ENCODE measurements at places on chromosomes 12 and 14.

GRCh38 chr12:132430838-132431774, 58.8 kb upstream of the FBRSL1 start:
- no peak for DNase-seq

- DNase-seq: no peak
These were observed 30.0 kb downstream of the DTX1 start for GRCh38 chr12:113086249-113087164.

GRCh38 chr12:98757455-98757854, 112.4 kb downstream of the APAF1 start:
- DNase-seq: no peak

DNA sequence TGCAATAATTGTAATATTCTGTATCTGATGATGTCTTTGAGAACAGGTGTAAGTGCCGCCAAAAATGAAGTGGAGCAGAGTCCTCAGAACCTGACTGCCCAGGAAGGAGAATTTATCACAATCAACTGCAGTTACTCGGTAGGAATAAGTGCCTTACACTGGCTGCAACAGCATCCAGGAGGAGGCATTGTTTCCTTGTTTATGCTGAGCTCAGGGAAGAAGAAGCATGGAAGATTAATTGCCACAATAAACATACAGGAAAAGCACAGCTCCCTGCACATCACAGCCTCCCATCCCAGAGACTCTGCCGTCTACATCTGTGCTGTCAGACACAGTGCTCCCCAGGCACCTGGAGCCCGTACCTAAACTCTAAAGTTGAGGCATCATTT, 268.7 kb downstream of the DAD1 start:
- DNase-seq: no peak

- no peak for DNase-seq
These were observed 24.5 kb upstream of the ARID2 start for GRCh38 chr12:45704968-45705367.

- no peak for DNase-seq
These were observed 12.8 kb downstream of the NEK9 start for GRCh38 chr14:75113932-75114539.

DNA sequence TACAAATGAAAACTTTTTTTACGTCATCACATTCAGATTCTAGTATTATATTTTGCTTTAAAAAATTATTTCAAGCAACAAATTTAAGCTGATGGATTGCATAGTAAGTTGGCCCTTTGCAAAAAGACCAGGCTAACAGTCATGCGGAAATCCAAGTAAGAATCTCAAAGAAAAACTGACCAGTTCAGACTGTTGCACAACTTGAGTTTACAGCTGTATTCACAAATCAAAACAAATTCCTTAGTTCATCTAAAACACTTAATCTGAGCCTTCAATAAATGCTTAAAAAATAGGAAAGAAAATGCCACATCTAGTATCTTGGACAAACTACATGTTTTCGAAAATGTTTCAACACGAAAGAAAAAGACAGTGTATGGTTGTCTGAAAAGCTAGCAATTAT, 847 bp downstream of the CCDC59 start:
- no peak for DNase-seq

DNA sequence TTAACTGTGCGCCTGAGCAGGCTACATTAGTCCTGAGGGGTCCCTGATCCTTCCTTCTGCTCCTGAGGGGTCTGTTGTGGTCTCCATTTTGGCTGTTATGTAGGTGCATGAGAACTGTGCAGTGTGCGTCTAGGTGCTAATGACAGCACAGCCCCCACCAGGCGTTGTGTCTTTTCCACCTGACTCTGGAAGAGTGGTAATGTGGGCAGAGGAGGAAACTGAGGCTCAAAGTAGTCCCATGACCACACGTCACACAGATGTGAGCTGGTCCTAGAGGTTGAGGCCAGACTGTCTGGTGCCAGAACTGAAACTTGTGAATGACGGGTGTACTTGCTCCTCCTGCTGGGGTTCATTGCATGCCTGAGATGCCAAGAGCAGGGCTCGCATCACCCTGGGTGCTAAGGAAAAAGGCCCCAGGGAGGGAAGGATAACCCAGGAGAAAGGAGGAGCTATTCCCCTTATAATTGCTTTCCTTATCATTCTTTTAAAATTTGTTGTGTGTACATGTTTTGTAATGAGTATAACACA, 111.8 kb downstream of the SLC25A47 start:
- DNase-seq: no peak

DNA sequence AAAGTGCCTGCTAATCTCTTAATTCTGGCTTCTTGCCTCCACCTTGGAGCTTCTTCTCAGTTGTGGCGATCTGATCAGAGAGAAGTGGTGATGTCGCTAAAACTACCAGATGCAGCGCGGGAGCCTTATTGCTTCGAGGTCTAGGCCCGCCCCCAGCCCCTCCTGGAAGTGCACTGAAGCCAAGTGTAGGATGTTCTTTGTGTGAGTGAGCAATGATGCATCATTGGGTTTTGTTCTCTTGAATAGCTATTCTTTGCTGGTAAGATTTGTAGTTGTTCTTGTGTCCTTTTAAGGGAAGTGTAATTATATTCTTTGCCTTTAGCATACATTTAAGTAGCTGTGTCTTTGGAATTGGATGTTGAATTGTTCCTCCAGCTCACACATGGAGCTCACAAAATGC, 35.8 kb downstream of the MTHFD1 start:
- DNase-seq: no peak

DNA sequence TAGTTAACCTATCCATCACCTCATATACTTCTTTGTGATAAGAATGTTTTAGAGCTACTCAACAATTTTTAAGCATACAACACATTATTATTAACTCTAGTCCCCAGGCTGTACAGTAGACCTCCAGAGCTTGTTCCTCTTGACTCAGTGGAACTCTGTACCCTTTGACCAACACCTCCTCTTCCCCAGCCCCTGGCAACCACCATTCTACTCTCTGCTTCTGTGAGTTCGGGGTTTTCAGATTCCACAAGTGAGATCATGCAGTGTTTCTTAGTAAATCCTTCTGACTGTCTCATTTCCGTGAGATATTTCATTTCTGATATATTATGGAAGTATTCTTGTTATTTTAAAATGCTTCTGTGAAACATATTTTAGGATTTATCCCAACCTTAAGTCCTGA, 200.7 kb downstream of the PCNX1 start:
- no peak for DNase-seq

DNA sequence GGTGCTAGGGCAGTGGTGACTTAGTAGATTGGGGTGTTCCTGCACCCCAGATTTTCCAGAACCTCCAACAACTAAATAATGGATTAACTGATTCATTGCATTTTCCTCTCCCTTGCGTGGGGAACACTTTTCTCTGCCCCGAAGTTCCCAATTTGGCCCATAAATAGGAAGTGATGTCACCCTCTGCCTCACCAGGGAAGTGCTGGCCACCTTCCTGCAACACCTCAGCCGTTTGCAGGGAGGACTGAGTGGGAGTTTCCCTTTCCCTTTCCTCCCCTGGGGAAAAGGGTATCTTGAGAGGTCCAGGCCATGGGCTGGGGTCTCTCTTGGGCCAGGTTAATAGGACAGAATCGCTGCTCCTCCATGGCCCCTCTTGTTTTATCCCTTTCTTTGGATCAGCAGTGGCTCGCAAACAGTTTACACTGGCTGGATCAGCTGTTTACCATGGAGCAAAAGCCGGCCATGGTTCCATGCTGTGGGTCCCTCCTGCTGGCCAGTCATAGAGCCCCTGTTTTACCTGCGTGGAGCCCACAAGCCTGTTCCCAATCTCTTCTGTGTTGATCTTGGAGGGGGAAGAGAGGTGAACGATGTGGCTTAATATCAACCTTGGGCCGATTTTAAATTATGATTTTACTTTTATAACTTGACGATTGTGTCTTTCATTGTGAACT, 91.6 kb upstream of the VRK1 start:
- no peak for DNase-seq

DNA sequence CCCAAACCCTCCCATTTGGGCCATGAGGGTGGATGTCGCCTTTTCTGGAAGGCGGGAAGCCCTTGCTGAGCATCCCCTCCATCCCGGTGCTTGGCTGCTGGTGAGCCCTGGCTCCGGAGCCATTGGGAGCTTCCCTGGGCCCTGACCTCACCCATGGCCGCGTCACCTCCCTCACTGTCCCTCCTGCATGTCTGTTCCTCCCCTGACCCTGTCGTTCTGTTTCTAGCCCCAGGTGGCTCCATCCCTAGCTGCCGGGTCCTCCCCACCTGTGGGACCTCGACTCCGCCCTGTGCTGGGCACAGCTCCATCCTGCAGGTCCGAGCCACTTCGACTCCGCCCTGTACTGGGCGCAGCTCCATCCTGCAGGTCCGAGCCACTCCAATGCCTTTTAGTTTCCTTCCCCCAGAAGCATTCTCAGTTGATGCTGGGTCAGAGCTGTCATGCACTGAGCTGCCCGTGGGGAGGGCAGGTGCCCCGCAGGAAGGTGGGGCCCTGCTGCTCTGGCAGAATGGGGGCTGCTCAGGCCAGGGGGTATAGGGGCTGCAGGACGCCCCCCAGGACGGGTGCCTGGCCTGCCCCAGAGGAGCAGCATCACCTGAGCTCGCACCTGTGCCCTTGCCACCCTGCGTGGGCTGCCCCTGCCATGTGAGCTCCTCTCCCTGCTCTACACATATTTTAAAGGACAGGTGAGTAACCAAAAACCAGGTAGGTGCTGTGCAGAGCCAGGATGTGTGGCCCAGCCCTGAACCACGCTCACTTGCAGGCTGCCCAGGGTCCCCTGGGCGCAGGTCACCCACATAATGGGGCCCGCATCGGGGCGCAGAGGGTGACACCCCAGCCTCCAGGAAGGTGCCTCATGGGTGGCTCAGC, 19.0 kb downstream of the NOC4L start:
- no peak for DNase-seq

- DNase-seq: no peak
These were observed 216.0 kb upstream of the PRKD1 start for GRCh38 chr14:30143627-30144026.

- no peak for DNase-seq
These were observed 184.0 kb upstream of the PARP11 start for GRCh38 chr12:4056910-4057845.

DNA sequence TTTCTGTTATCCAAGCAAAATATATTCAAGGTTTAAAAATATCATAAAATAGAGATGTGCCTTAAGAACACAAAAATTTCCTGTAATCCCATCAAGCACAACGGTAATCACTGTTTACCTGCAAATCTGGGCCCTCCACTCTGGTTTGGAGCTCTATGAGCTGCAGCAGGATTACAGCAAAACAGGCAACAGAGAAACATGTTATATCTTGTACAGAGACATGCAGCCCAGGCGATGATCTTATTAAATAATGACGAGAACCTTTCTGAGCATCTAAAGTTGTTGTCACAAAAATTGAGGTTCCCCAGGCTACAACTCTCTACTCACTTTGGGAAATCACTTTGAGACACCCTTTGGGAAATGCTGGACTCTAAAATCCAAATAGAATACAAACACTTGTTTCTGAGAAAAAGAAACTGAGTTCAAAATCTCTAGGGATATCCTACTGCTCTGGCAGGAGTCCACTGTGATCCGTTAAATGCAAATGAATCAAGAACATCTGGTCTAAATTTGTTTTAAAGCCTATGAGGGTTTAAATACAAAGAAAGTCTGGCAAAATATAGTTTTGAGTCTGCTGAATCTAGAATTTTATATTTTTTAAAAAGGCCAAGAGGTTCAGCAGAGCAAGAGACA, 36.3 kb downstream of the STON2 start:
- no peak for DNase-seq

GRCh38 chr14:23285530-23286019, 357 bp downstream of the HOMEZ start:
- DNase-seq: no peak

GRCh38 chr12:130959632-130960031, 5.9 kb downstream of the ADGRD1 start:
- DNase-seq: no peak

DNA sequence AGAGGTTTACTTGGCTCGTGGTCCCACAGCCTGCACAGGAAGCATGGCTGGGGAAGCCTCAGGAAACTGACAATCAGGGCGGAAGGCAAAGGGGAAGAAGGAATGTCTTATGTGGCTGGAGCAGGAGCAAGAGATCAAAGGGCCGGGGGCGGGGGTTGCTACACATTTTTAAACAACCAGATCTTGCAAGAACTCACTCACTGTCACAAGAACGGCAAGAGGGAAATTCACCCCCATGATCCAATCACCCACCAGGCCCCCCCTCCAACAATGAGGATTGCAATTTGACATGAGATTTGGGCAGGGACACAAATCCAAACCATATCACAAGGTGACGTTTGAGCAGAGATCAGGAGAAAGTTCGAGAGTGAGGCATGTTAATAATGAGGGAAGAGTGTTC, 163.7 kb upstream of the RPH3A start:
- no peak for DNase-seq
